ENCODE measurements at places on chromosomes 1 and 21.

DNA sequence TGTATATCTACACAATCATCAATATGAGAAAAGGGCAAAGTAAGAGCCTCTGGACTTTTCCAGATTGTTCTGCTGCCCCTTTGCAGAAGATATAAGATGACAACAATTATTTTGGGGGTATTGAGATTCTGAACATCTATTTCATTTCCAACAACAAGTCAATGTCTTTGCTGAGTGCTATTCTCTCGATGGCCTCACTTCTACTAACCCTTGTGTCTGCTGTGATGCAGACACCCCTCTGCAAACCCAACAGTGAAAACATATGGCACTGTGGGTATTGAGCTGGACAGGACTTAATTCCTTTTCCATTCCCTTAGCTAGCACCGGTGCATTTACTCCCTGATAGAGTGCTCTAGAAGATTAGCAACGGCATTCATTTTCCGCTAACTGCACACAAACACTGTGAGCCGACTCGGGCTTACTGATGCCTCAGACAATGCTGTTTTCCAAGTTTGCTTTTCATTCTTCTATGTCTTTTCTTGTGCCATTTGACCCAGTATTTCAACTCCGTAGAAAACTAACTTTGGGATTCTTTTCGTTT, 33.4 kb upstream of the SMYD2 start:
- DNase-seq = no peak

GRCh38 chr1:62304515-62304914, 14.7 kb downstream of the KANK4 start:
- DNase-seq = no peak

DNA sequence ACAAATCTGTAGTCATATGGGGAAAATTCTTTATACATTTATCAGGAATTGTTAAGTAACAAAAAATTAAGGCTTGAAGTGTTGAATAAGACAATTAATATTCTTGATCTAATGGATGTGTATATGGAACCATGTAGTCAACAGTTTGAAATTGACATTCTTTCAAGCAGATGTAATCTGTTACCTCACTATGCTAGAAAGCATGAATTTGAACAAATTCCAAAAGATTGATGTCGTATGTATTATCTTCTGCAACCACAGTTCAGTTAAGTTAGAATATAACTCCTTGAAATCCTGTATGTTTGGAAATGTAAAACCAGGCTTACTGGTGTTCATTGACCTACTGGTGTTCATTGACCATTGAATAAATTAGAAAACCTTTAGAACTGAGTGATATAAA, 16.1 kb downstream of the CCDC18 start:
- DNase-seq = no peak

GRCh38 chr1:18884727-18885126, 17.6 kb downstream of the ALDH4A1 start:
- no peak for DNase-seq

- DNase-seq = no peak
Measured at GRCh38 chr1:26548841-26549240, 19.3 kb downstream of the RPS6KA1 start.

- no peak for DNase-seq
Measured at GRCh38 chr1:172928412-172928811, 122.3 kb downstream of the TNFSF18 start.

GRCh38 chr1:207284209-207284897, 37.1 kb upstream of the CD55 start:
- no peak for DNase-seq

DNA sequence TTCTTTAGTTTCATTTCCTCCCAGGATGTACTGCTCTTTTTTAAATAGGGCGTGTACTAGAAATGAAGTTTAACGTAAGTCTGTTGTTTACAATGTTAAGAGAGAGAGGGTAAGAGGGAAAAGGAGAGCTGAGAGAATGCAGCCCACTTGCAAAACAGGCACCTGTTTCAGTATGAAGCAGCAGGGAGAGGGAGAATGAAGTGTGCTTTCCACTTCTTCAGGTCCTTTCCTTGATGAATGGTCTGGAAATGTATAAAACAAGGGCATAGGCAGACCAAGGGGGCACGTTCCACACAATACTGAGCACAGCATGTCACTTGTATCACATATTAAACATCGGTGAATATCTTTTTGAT, 2.0 kb downstream of the KCNA3 start:
- no peak for DNase-seq

GRCh38 chr1:205071028-205071409, 13.2 kb downstream of the TMEM81 start:
- no peak for DNase-seq

DNA sequence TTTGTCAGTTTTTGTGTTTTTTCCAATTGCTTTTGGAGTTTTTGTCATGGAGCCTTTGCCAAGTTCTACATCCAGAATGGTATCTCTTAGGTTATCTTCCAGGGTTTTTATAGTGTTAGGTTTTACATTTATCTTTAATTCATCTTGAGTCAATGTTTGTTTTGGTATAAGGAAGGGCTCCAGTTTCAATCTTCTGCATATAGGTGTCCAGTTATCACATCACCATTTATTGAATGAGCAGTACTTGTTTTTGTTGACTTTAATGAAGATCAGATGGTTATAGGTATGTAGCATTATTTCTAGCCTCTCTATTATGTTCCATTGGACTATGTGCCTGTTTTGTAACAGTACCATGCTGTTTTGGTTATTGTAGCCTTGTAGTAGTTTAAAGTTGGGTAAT, 1233.1 kb downstream of the PLA2G4A start:
- no peak for DNase-seq

DNA sequence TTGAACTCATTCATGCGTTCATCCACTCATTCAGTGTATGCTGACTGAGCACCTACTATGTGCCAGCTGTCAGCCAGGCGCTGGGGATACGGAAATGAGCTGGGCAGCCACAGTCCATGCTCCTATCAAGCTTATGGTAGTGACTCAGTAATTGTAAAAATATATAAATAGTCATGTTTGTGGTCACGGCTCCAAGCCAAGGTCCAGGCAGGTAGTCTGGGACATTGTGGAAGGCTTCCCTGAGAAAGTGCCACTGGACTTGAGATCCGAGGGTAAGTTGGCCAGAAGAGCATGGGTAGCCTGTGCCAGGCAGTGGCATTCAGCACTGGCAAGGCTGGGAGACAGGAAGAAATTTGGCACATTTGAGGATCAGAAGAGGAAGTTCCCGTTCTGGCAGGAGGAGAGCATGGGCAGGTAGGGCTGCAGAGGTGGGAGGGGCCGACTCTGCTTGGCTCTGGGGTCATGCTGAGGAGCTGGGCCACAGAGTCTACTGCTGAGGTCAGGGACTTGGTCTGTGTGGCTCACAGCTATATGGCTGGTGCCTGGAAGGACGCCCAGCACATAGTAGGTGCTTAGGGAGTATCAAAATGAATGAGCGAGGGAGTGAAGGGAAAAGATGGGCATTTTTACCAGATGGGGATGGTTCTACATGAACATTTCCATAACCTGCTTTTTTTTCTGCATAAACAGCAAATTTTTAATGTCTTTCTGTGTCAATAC, 6.9 kb downstream of the PTPRF start:
- peak; percentile 77 for DNase-seq

DNA sequence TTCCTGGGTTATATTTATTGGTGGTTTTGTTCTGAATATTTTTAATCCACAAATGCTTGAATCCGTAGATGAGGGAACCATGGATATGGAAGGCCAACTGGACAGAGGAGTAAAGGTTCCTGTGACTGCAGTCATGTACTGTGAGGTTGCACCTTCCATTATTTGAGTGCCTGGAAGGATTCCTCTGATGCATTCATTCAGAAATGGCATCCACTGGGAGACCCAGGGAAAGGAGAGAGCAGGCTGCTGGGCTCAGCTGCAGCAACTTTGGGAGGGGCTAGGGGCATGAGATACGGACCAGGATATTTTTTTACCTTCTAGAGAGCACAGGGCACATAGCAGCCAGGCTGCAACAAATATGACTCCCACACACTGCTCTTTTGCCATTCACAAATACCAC, 19.5 kb downstream of the AK2 start:
- no peak for DNase-seq

GRCh38 chr1:170426596-170426995, 105.4 kb upstream of the GORAB start:
- DNase-seq = no peak

DNA sequence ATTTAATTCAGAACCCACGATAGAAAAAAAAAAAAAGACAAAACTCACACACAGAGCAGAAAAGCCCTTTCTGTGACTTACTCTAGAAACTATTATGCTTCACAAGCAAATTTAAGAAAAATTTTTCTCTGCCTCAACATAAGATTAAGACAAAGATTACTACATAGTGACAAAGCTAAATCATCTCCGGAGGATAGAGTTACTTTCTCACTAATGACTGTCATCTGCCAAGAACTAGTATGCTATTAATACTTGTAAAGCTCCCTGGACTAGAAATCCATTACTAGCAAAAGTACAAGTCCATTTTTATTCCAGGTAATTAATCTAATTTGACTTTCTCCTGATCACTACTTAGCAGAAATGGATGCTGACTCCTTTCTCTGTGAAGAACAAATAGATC, 25.9 kb downstream of the GREM2 start:
- DNase-seq = no peak

DNA sequence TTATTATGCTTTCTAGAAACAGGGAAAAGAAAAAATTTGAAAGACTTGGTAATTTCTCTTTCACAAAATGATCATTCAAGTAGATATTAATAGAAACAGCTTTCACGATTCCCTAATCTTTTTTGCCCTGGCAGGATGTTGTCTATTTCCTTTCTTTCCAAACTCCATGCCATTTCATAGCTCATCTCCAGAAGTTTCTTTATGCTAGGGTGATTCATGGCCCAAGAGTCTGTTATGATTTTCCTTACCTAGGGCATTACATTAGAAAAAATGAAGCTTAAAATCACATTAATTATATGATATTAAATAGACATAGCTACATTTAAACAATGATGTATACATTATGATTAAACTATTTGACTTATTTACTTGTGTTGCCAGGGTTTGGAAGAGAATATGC, 762.1 kb downstream of the LTN1 start:
- DNase-seq = no peak

- no peak for DNase-seq
Measured at GRCh38 chr1:2436876-2437275, 24.5 kb upstream of the PEX10 start.

- DNase-seq = no peak
Measured at GRCh38 chr1:89965193-89965768, 29.6 kb upstream of the ZNF326 start.

DNA sequence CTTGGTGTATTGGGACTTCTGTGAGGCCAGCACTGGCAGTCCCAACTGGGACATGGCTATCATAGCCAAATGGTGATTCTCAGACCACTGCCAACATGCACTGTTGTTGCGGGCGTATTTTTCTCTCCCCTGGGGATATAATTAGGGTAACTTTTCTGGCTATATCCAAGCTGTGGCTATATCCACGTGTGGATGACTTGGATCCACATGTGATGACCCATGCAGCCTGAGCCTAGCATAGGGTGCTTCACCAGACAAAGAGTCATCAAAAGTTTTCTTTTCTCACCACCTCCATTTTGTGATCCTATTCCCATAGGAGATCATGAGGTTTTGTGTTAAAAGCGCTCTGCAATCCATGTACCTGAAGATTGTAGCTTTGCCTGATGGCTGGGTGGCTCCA, 51.2 kb upstream of the CSF3R start:
- DNase-seq = no peak

GRCh38 chr1:62327360-62328055, 8.3 kb upstream of the KANK4 start:
- DNase-seq = no peak

- no peak for DNase-seq
Measured at GRCh38 chr1:167707942-167708341, 13.8 kb upstream of the MPZL1 start.

- DNase-seq = no peak
Measured at GRCh38 chr1:87530042-87530807, 201.5 kb downstream of the LMO4 start.

DNA sequence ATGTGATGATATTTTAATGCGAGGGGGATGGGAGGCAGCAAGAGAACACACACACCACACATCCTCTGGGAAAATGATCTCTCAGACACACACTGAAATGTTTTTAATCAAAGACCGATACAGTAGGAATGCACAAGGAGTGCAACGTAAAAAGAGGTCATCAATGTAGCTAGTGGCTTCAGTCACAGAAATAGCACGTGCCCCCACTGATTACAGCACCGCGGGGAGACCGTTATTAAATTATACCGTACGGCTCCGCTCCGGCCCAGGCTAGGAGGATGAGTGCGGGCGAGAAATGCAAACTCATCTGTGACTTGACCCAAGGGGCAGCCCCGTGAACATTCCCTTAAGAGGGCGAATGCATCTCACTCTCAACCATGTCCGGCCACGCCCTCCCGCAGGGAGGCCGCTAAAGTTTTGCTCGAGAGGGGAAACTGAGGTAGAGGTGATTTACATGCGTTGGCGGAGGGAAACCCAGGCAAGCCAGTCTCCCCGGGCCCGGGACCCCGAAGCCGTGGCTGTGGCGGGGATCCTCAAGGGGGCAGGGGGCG, 552 bp downstream of the UBR4 start:
- DNase-seq = no peak

GRCh38 chr1:247371801-247372259, 40.2 kb upstream of the ZNF496 start:
- no peak for DNase-seq

DNA sequence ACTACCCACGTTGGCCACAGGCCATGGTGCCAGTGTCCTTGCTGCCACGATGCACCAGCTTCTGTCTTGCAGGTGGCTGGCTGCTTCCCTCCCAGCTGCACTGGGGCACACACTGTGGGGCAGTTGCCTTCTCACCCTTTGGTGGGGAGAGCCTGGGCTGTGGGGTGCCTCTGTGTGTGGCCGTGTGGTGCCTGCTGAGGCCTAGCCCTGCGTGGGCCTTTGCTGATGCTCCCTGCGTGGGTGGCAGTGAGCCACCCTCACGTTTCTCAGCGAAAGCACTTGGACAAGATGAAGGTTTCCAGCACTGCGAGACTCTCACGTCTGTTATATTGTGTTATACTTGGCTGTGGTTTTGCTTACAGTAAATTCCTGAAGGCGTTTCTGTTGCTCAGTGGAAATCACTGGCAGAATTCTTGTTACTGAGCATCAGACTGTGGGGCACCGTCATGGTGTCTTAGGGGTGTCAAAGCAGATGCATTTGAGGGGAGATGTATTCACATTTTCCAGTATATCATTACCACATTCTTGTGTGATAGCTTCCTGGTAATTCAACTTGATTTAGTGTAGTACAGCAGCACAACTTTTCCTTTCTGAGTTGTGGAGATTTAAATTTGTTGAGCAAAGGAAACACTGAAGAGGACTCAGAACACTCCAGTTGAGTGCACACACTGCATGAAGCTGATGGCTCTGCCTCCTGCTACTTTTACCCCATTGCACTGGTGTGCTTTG, 124.7 kb downstream of the PCBP3 start:
- no peak for DNase-seq

DNA sequence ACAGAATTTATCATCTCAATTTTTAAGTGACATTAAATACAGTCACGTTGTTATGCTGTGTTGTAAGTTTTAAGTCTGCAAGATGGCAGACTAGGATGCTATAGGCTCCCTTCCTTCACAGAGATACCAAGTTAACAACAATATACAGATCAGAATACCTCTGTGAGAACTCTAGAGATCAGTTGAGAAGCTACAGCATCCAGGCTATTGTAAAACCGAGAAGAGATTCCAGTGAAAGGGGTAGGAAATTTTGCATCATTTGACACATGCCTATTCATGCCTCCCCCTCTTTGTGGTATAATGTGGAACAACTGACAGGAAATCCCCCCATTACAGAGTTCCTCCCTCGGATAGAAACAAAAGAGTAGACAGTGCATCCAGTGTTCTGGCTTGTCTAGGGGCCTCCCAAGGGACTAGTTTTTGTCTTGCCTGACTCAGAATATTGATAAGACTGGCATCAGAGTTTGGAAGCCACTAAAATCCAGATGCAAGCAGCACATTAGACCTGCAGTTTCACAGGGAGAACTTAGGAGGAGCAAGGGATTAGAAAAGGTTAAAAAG, 80.6 kb downstream of the LBR start:
- no peak for DNase-seq

Data from breast epithelium (tissue), 4 donors.